HS-27A (cell line): ENCODE measurements at places on chromosomes 5 and 9.

DNA sequence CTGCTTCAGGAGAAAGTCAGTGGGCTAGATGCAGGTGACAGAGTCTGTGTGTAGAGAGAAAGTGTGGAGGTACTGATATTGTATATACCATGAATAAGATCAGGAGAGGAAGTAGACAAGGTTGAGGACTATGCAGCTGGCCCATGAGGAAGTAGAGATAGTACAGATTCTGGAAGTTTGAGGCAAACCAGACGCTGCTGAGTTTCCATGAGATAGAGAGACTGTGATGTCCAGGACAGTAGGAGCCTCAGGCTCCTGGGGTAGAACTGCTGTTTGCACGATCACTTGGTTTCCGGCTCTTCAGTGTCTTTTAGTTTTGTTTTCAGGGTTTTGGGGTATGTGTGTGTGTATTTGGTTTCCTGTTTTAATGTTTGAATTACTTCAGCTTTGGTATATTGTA is 13.6 kb downstream of the OTULINL start:
- no peak for DNase-seq

DNA sequence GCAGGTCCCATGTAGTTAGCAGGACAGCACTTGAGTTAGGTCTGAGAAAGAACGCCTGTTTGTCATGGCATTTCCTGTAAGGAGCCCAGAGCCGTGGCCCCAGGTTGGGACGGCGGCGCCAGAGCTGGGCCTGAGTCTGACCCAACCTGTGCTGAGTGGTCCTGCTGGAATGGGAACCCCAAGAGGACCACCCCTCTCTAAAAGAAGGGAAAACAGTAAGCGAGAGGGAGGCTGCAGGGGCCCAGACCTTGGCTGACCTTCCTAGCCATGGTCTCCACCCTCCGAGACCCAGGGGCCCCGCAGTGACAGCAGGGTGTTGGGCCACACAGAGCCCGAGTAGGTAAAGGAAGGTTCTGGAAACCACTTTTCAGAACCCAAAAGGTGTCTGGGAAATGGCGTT is 1.8 kb upstream of the LRRC14B start:
- DNase-seq = no peak

DNA sequence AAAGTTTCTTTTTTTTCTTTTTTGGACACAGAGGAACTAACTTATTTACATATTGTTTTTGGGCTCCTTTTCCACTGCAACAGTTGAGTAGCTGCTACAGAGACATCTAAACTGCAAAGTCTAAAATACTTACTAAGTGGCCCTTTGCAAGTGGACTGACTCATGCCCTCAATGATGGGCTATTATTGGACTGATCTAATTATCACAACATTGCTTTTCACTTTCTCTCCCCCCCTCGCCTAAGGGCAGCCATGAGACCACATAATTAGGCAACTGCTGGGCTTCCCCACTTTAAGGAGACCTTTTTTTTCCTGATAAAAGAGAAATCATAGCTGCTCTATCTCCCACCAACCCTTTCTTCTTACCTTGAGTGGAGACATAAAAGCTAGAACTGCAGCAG is 47.0 kb downstream of the PLK2 start:
- no peak for DNase-seq

GRCh38 chr5:133287500-133287899 is 235.7 kb downstream of the HSPA4 start:
- no peak for DNase-seq

DNA sequence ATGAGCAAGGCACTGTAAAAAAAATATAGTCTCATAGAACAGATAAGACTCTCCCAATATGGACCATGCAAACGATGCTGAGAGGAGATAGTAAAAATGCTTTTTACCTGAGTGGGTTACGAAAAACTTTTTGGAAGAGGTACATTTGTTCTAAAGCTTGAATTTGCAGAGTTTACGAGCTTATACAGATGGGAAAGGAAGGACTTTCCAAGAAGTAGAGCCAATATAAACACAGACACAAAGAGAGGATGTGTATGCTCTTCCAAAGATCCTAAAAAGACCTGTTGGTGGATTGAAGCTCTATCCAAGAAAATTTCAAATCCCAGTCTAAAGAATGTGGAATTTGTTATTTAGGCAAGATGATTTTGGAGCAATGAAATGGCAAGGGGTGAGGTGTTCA is 127.1 kb upstream of the SLCO6A1 start:
- DNase-seq = no peak

DNA sequence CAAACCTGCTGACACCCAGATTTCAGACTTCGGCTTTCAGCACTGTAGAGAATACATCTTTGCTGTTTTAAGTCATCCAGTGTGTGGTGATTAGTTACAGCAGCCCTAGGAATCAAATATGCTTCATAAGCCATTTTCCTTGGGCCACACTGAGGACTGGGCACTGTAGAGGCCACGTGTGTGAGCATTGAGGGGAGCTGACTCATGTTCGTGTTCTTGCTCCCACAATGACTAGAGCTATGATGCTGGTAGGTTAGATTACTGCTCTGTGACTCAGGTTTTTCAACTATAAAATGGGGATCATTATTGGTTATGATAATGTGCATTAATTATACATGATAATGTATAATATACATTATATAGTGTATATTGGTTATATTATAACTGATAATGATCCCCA is 96.5 kb upstream of the PALM2AKAP2 start:
- DNase-seq = no peak

GRCh38 chr5:139600336-139600949 is 39.3 kb downstream of the UBE2D2 start:
- no peak for DNase-seq

GRCh38 chr5:35671541-35672295 is 54.1 kb downstream of the SPEF2 start:
- no peak for DNase-seq
